ENCODE measurements at places on chromosomes 7 and 10. TPM values are rescaled to one million over a fixed set of nuclear protein-coding genes. Genes with fewer than 3 reads are reported as not detected.
A peak's percentile ranks its signal among the peaks of the same experiment; 100 is the strongest.

DNA sequence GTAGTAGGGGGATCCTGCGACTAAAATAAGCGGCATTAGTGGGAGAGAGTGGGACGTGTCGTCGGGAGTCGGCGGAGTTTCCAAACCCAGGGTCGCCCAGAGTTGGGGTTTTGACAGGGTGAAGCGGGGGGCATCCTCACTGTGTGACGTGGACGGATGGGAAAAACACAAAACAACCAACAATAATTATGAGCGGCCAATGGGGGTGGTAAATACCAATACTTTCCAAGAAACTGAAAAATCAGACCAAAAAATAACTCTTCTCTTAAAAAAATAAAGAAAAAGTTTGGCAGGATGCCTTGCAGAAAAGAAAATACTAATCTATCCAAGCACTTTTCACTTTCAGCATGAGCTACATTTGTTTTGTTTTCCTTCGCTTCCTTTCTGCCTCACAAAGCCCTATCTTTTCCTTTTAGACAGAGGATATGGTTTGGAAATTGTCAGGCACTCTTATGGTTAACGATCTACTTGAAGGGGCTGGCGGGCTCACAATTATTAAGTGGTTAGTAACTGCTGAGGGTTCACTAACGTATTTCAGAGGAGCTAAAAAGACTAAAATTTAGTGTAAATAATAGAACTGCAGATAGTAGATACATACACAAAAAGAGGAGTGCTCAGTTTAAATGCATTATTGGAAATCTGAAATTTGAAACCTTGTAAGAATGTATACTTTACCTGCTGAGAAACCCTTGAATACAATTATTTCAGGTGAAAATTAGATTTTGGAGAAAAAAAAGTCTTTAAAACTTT lies 802 bp upstream of the CDK6 start:
- DNase-seq, result peak; percentile 35

- DNase-seq, result no peak
These were observed 168.6 kb downstream of the MLLT10 start for GRCh38 chr10:21702633-21703111.

DNA sequence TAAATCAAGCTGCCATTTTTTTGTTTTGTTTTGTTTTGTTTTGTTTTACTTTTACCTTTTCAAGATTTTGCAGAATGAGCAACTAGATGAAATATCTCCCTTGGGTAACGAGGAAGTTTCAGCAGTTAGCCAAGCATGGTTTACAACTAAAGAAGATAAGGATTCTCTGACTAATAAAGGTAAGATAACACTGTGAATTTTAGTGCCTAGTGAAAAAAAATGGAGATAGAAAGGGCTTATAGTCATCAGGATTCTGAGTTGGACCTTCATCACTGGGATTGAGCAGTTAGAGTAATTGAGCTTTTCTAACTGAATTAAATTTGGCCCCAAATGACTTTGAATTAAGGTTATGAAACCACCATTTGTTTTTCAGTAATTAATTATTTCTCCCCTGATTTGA lies 21.2 kb downstream of the DMTF1 start:
- no peak for DNase-seq

DNA sequence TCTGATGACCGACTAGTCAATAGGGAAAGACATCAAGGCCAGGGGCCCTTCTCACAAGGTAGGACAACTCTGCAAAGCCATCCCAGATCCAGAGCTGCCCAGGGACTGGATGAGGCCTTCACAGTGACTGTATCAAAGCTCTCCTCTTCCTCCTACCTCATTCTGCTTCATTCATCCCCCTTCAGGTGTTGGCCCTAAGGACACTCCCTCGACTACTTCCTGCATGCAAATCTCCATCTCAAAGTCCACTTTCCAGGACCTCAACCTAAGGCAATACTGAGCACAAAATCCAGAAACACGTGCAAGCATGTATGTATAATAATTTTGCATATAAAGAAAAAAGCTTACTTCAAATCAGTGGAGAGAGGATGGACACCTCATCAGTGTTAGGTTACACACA lies 25.1 kb downstream of the DPY19L1 start:
- DNase-seq, result no peak

GRCh38 chr10:42543840-42544372 lies 94.5 kb downstream of the ZNF33B start:
- DNase-seq, result no peak

DNA sequence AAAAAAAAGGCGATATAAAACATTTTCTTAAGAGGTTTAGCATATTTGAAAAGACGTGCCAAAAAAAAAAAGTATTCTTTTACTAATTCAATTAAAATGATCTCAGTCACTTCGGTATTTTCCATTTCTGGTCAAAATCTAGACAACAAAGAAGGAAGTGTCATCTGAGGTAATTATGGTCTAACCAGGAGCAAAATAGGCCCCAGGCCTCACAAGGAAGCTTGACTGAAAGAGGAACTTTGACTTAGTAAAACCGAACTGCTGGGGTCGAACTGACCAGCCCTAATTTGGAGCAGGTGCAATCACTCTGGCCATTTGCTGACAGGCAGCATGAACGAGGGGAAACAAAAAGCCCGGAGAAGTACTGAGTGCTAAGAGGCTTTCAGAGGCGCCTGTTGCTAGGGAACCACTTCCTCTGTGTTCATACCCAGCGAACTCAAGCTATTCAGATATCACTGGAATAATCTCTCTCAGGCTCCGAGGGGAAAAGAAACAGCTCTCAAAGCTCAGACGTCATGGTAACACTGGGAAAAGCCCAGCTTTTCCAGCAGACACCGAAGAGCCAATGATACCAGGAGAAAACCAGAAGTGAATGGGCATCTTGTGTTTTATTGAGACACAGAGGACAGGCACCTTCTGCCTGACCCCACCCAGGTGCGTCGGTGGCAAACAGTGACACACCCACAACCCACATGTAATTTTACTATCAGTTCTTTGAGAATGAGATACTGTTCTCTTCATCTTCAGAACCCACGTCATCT lies 126.5 kb downstream of the FAM107B start:
- peak; percentile 45 for DNase-seq

DNA sequence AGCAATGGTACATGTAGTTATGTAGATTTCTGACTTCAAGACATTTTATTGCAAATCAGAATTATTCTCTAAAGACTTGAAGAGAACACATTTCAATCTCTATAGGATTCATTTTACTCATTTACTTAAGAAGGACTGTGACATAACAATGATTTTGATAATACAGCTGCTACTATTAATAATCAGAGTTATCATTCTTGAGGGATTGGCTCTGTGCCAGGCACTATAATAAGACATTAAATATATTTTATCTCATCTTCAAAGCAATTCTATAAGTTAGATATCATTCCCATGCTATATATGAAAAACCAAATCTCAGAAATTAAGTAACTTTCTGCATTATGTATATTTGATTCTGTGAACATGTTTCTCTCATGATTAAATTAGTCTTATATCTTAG lies 103.7 kb upstream of the CALCR start:
- no peak for DNase-seq

- no peak for DNase-seq
These were observed 6.0 kb upstream of the ZNRF2 start for GRCh38 chr7:30278376-30278775.

DNA sequence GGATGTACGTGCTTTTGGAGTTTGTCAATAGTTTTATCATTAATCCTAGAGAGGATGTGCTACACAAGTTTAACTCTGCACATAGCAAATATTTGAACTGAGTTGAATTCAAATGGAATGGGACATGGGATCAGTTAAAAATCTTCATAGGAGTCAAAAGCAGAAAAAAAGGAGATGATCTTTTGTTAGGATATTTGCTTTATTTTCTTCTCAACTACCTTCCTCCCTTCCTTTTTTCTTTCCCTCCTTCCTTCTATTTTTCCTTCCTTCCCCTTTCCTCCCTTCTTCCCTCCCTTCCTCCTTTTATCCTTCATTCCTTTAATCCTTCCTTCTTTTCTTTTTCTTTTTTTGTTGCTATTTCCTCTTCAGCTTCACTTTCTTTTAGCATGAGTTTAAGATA lies 6.6 kb downstream of the PTPRZ1 start:
- DNase-seq, result no peak

DNA sequence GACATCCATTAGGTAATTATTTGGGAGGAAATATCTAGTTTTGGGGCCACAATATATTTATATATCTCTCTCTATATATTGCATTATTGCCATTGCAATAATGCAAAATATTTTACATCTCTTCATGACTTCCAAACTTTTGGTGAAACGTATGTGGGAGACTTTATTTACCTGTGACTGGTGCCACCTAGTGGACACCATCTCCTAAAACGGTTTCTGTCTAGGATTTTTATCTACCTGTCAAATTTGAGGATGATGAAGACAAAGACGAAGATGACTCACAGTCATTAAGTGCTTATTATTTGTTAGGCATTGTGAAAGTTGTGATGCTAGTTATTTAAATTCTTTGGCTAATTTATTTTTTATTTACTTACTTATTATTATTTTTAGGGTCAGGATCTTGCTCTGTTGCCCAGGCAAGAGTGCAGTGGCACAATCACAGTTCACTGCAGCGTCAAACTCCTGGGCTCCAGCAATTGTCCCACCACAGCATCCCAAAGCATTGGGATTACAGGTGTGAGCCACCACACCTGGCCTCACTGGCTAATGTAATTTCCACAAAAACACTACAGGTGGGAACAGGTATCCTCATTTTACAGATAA lies 18.7 kb upstream of the CBLL1 start:
- DNase-seq, result peak; percentile 76

- no peak for DNase-seq
These were observed 223.4 kb downstream of the DOCK4 start for GRCh38 chr7:111982804-111983203.

HOXA1 gene
- 5.5 TPM for total RNA-seq

CALHM1 gene
- total RNA-seq, result not detected

WDFY4 gene
- total RNA-seq, result not detected

TMEM140 gene
- total RNA-seq, result 1.2 TPM

KEL gene
- 0.36 TPM for total RNA-seq

All from Daoy (cell line).